Midbrain (tissue), 1 donor: ENCODE measurements at places on chromosomes 3 and 15.
A peak's percentile ranks its signal among the peaks of the same experiment; 100 is the strongest.

- DNase-seq = no peak
These were observed 261.8 kb downstream of the EPHB1 start for GRCh38 chr3:135056733-135057310.

DNA sequence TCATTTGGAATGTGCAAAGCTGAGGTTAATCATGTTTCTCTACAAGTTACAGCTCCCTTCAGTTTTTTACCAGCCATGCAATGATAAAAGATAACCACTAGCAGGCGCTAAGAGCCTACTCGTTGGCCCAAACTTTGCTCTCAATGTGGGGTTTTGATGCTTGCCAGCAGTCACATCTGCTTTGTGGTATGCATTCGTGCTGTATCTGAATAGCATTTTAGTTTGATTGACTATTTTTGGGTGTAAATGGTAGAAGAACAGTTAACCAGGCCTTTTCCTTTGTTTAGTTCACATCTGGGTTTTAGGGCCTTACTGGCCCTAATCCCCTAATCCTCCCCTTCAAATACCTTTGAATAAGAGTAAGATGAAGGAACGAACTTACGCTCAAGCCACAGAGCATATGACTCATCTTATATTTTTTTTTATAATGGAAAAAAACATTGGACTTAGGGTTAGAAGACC is 4.4 kb upstream of the CLDN11 start:
- DNase-seq = peak; percentile 82

- no peak for DNase-seq
These were observed 52.6 kb downstream of the CNTN3 start for GRCh38 chr3:74561881-74562280.

DNA sequence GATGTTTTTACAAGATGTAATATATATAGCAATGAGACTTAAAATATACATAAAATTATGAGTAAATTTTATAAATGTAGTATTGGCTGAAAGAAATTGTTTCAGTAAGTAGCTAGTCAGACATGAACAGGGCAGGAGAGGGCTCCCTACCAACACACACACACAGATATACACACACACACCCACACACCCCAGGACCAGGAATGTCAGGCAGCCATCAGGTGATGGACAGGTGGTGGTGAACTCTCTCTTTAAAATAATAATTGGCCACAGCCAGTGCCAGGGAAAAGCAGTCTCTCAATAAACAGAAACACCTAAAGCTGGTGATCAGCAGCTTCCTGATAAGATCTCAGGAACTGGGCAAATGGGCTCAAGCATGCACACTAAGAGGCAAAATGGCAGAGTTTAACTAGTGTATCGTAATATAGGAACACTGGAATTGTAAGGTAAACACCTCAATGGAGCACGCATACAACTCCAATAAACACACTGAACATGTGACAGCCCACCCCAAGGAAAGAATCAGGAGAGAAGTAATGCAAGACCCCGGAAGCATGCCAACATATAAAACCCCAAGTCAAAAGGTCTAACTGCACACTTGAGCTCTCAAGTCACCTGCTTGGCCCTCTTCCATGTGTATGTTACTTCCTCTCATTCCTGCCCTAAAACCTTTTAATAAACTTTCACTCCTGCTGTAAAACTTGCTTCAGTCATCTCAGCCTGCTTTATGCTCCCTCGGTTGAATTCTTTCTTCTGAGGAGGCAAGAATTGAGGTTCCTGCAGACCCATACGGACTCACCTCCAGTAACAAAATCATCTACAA is 1034.1 kb upstream of the SEMA6D start:
- DNase-seq = no peak

- DNase-seq = no peak
These were observed 13.2 kb downstream of the TSC22D2 start for GRCh38 chr3:150421256-150421655.

- DNase-seq = no peak
These were observed 659.1 kb downstream of the SI start for GRCh38 chr3:164419220-164419619.

- no peak for DNase-seq
These were observed 17.8 kb downstream of the PLD1 start for GRCh38 chr3:171792531-171792930.

GRCh38 chr3:133937756-133938601 is 42.3 kb upstream of the RAB6B start:
- no peak for DNase-seq

DNA sequence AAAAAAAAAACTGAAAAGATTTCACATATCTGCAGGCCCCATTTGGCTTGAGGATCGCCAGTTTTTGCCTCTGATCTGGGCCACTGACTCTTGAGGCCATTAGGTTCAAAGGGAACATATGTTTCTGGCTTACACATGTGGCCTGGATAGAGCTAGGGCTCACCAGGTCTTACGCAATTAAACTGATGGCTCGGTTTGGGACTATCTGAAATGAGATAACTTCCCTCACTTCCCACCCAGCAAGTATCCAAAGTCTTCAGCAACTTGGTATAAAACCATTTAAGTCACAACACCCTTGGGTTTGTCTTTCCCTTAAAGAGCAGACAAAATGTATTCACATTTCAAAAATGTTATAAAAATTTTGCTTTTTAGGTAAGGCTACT is 36.3 kb downstream of the LRIG1 start:
- DNase-seq = no peak

- no peak for DNase-seq
These were observed 75.1 kb downstream of the MOBP start for GRCh38 chr3:39542588-39542988.

GRCh38 chr15:50876989-50877360 is 31.5 kb upstream of the AP4E1 start:
- peak; percentile 91 for DNase-seq

DNA sequence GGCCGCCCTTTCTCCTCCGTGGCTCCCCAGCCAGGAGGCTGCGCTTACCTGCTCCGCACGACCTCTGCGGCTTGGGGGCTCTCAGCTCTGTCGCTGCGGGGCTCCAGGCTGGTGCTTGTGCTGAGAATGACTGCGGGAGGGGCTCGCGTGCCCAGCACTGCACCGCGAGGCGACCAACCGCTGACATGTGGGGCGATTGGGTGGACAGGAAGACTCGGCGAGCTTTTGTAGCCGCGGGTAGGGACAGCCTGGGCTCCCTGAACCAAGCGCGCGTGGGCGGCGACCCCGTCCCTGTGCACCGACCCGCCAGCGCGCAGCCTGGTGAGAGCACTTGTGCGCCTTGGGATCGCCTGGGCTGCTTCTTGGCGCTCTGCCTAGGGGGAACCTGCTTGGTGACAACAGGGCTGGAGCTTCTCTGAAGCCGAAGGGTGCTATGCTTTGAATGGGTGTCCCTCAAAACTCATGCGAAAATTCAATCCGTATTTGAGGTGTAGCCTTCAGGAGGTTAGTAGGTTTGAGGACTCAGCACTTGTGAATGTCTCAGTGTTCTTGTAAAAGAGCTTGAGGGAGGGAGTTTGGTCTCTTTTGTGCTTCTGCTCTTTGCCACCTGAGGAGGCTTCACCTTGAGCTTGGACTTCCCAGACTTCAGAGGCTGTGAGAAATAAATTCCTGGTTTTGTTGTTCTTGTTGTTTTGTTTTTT is 50.4 kb downstream of the IL12A start:
- no peak for DNase-seq

- no peak for DNase-seq
These were observed 13.1 kb upstream of the LRRC2 start for GRCh38 chr3:46578973-46579755.

DNA sequence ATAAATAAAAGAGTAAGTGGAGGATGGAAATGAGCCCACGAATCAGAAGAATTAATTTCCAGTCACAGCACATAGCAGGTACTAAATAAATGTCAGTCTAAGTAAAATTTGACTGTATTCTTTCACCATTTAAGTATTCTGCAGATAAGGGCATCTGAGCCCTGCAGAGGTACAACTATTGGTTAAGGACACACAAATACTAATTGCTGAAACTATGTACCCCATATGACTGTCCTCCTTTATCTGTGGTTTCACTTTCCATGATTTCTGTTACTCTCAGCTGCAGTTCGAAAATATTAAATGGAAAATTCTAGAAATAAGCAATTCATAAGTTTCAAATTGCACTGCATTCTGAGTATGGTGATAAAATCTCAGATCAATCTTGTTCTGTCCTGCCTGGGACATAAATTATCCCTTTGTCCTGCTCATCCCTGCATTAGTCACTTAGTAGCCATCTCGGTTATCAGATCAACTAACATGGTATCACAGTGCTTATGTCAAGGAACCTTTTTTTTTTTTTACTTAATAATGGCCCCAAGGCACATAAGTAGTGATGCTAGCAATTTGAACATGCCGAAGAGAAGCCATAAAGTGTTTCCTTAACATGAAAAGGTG is 95.1 kb downstream of the LSAMP start:
- DNase-seq = no peak

DNA sequence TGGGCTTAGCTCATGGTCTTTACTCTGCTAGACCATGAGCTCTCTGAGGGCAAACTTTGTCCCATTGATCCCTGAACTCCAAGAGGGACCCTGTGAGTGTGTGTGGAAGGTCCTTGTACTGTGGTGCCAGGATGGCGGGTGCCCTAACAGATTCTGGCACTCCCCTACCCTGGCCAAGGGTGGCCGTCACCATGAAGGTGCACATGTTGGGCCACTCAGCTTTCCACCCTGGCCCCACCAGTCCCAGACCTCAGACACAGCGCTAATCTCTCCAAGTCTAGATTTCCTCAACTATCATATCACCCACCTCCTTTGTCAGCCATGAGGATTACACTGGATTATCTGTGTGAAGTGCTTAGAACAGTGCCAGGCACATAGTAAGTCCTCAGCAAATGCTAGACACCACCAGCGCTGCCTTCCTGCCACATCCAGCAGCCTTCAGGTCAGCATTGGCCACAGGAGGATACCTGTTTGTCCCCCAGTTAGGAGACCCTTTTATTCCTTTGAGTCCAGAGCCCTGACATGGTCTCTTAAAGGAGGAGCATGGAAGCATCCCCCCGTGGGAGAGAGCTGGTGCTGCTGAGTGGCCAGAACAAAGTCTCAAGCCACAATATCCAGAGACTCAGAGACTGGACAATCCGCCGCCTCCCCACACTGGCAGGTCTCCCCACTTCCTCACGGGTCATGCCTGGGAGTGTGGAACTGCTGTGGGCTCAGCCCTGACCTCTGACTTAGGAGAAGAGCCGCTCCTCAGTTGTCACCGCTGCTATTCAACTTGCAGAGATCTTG is 44.5 kb upstream of the SLCO2A1 start:
- DNase-seq = no peak

GRCh38 chr3:84974347-84974746 is 15.6 kb downstream of the CADM2 start:
- DNase-seq = peak; percentile 40

- DNase-seq = no peak
These were observed 5.0 kb upstream of the IL16 start for GRCh38 chr15:81191701-81192100.

DNA sequence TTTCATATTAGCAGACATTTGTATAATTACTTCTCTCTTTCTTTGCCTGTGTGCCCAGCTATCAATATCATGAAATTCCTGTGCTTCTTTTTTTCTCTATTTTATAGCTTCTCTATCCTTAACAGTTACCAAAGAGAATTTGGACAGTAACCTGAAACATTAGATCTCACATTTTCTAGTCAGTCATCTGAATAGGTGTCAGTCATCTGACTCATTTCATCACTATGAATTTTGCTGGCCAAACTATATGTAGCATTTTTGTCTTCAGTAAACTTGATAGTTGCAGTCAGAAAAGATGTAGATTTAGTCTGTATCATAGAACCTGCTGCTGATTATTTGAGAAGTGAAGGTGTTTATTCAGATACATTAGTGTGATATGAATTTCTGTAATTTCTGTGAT is 52.6 kb downstream of the HMG20A start:
- DNase-seq = no peak

- DNase-seq = no peak
These were observed 206.1 kb downstream of the PDZRN3 start for GRCh38 chr3:73418681-73419080.

DNA sequence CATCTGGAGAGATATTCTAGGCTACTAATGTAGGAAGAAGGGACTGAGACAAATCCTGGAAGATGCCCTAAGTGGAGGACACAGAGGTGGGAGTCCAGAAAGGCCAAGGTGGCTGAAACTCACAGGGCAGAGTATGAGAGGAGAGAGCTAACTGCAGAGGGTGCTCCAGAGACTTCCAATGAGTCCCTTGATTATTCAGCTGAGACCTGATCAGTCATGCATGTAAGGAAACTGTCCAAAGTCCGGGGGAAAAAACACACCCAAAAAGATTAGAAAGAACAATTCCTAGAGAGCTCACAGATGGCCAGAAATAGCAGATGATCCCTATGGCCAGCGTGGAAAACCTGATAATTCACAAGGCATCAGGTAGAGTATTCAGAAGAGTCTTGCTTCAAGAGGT is 18.7 kb upstream of the FOXP1 start:
- DNase-seq = no peak

DNA sequence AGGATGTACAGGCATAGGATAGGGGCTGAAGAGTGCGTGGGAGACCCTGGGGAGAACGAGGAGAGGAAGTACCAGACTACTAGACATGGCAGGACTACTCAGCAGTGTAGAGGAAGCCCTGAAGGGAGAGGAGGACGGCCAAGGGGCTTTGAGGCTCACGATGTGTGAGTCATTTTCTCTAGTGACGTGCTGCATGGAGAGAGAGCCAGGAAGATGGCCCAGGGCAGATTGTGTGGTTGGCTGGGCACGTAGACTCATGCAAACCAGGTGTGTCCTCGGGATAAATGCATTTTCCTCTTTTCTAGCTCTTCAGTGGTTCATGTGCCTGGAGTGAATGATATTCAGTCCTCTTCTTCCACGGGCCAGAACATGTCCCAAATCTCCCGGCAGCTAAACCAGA is 115.0 kb upstream of the ABHD17C start:
- no peak for DNase-seq

- no peak for DNase-seq
These were observed 55.2 kb downstream of the RAB7A start for GRCh38 chr3:128781164-128781563.

GRCh38 chr3:33089515-33089914 is 7.4 kb downstream of the GLB1 start:
- no peak for DNase-seq

DNA sequence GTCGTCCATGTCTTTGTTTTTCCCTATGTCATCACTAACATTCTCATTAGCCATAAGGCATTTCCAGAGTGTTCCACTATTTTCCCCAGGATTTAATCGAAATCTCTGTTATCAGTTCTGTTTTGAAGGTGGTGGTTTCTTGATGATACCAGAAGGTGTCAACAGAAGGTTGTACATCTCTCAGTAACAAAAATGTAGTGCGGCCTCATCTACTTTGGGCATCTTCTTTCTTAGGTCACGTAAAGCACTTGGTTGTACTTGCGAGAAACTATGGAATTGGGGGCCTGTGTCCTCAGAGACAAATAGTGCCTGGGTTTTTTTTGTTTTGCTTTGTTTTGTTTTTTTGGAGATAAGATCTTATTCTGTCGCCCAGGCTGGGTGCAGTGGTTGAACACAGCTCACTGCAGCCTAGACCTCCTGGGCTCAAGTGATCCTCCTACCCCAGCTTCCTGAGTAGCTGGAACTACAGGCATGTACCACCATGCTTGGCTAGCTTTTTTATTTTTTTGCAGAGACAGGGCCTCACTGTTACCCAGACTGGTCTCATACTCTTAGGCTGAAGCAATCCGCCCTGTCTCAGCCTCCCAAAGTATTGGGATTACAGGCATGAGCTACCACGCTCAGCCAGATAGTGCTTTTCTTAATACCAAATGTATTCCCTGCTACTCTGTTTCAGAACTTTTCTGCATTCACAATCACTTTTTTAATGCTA is 61.2 kb upstream of the FURIN start:
- no peak for DNase-seq

- no peak for DNase-seq
These were observed 841.4 kb downstream of the NSUN3 start for GRCh38 chr3:94904156-94904674.

GRCh38 chr15:35926007-35926380 is 380.0 kb upstream of the DPH6 start:
- DNase-seq = no peak

- DNase-seq = peak; percentile 67
These were observed 159.8 kb downstream of the ALCAM start for GRCh38 chr3:105526360-105527111.
